Cardiac fibroblast (primary cell): ENCODE measurements at places on chromosomes 2 and 18.
A peak's percentile ranks its signal among the peaks of the same experiment; 100 is the strongest.

DNA sequence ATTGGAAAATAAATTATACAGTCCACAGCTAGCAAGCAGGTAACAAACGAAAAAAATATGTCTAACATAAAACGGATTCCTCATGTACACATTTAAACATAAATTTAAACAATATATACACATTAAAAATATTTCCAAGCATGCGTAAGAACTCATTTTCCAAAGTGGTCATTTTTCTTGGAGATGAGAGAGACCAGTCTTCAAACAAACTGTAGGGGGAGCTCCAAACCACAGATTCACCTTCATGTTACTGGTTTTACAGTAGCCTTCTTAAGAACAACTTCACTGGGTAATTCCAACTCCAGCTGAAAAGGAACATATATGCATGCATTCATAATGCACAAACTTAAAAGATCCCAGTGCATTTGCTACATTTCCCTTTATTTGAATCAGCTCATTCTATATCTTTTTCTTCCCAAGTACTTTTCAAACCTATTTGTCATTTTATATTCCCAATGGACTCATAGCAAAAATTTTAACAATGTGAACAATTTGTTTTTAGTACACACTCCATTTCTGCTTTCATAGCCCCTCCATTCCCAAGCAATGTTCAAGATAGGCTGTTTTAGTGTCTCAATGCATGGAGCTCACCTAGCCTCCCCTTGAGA, 4.7 kb upstream of the STAMBP start:
- DNase-seq: peak; percentile 94

DNA sequence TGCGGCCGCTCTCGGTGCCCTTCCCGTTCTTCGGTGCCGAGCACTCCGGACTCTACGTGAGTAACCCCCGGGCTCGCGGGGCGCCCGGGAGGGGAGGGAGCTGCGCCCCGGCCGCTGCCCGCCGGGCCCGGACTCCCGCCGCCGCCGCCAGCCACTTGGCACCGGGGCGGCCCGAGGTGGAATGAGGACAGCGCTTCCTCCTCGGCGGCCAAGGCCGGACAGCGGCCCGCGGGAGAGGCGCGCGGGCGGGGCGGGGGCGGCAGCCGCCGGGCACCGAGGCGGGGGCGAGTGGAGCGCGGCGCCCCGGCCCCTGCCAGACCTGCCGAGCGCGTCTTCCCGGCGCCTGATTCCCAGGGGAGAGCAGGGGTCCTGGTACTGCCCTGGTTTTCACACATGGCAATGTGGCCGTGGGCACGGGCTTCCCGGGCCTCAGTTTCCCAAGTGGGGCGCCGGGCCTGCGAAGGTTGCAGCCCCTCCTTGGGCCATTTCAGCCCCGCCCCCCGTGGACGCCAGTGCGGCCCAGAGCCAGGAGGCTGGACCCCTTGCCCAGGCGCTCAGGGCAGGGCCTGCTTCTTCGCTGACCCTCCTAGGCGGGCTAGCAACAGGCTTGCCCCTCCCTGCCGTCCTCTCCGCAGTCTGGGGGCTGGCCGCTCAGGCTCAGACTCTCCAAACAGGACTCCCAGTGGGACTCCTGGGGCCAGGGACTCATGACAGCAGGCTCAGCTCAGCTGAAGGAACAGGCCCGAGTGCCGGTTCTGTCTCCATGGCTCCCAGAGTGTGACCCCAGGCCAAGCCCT, 775 bp downstream of the SNED1 start:
- DNase-seq: no peak

DNA sequence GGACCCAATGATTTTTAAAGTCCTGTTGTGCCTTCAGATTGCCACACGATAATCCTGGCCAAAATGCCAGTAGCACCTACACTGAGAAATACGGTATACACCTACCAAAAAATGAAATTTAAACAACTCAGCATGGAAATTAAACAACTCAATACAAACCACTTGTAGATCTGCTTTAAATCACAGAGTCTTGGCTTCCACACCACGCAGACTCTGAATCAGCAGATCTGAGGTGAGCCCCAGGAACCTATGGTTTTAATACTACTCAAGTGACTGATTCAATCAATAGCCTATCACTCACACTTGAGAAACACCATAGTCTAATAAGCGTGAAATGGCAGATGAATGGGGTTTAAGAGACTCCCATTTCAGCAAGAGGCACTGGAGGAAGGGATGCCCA, 46.9 kb downstream of the MAP4K3 start:
- DNase-seq: no peak

- peak; percentile 47 for DNase-seq
These were observed 55.3 kb downstream of the OSBPL1A start for GRCh38 chr18:24342347-24342746.

DNA sequence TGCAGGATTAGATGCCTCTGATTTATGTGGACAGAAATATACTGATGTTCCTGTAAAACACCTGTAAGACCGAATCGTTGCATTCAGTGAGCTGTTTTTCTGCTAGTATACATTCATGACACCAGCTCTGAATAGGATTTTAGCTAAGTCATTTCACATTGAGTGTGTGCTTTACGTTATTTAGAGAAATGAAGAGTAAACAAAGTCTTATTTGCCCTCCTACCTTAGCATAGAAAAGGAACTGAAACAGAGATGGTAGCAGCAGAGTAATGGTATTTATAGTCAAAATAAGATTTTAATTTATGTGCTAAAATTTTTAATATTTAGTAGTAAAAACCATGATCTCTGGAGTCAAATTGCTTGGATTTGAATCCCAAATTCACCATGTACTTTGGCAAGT, 168.0 kb downstream of the CERS6 start:
- no peak for DNase-seq
